Memory B cell (primary cell): ENCODE measurements at places on chromosomes 6 and 20.
A peak's percentile ranks its signal among the peaks of the same experiment; 100 is the strongest.

GRCh38 chr20:22410556-22411130 lies 173.7 kb downstream of the FOXA2 start:
- DNase-seq: no peak

GRCh38 chr6:138099832-138100231 lies 7.4 kb downstream of the PERP start:
- DNase-seq: no peak

DNA sequence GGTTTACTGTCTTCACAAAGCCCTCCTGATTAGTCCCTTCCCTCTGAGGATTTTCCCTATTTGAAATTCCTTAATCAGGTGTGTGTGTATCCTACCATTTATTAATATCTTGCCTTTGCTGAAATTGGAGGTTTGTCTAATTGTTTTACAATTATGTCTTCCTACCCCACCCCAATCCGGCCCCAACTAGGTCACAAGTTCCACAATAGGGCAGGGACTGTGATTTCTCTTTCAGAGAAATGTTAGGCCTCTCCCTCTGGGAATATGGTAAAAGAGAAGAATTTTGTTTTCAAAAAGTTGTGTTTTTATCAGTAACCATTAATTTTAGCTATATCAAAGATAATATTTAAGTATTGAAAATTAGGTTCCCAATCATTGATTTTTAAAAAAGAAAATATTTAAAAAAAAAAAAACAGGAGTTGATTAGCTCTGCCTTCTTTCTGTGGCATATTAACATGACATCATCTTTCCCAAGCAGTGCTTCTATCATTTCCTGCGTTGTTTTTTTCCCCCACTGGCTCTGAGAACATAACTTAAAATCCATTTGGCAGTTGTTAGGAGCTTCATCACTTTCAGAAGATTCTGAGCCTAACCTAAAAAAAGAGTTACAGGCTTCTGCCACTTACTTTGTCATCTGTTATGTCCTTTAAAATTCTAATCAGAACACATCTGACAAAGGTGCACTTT lies 36.1 kb downstream of the BLOC1S5 start:
- no peak for DNase-seq

- DNase-seq: no peak
These were observed 85.5 kb downstream of the BMP7 start for GRCh38 chr20:57180954-57181353.

- DNase-seq: no peak
These were observed 103.1 kb upstream of the ADGRF1 start for GRCh38 chr6:47145212-47145611.

DNA sequence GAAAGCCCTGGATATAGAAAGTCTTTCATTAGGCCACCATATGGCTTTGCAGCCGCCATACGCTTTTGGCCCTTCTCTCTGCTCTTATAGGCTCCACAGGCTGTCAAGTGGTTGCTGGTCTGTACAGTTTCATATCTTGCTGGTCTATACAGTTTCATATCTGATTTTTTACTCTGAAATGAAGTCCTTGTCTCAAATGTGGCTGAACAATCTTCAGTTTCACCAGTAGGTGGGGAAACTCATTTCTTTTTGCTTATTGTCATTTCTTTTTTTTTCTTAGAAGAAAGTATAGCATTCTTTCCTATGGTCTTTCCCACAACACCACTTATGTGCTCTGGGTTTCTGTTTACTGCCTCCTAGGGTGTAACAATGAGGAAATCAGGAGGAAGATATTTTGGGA lies 771.4 kb upstream of the MMS22L start:
- no peak for DNase-seq

- no peak for DNase-seq
These were observed 5.4 kb downstream of the ADGRB3 start for GRCh38 chr6:68640491-68640835.

GRCh38 chr6:6008648-6009421 lies 2.1 kb upstream of the NRN1 start:
- peak; percentile 40 for DNase-seq

- no peak for DNase-seq
These were observed 19.8 kb upstream of the TINAG start for GRCh38 chr6:54288474-54288873.

GRCh38 chr20:12893653-12894052 lies 115.1 kb upstream of the SPTLC3 start:
- no peak for DNase-seq

DNA sequence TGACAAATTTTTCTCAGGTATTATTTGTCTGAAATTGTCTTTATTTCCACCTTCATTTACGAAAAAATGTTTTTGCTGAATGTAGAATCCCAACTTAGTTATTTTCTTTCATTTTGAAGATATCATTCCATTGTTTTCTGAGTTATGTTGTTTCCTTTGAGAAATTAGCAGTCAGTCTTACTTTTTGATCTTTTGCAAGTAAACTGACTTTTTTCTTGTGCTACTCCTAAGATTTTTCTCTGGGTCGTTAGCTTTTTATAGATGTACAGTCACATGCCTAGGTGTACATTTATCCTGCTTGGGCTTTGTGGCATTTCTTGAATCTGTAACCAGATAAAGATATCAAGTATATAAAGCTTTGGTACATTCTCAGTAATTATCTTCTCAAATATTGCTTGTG lies 29.6 kb upstream of the ASIP start:
- DNase-seq: no peak

DNA sequence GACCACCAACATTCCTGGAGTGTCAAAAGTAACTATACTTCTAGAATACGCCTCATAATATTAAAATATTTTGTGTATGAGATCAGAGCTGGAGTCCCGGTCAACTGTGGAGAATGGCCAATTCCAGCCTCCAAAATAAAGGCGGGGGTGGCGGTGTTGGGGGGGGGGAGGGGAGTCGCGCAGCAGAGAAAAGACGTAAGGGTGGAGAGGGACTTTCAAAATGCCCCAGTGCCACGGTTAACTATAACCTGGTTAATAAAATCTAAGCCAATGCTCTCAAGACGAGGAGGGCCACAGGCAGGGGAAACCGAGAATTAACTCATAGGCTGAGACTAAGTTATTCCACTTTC lies 1.3 kb downstream of the NUP153 start:
- no peak for DNase-seq

DNA sequence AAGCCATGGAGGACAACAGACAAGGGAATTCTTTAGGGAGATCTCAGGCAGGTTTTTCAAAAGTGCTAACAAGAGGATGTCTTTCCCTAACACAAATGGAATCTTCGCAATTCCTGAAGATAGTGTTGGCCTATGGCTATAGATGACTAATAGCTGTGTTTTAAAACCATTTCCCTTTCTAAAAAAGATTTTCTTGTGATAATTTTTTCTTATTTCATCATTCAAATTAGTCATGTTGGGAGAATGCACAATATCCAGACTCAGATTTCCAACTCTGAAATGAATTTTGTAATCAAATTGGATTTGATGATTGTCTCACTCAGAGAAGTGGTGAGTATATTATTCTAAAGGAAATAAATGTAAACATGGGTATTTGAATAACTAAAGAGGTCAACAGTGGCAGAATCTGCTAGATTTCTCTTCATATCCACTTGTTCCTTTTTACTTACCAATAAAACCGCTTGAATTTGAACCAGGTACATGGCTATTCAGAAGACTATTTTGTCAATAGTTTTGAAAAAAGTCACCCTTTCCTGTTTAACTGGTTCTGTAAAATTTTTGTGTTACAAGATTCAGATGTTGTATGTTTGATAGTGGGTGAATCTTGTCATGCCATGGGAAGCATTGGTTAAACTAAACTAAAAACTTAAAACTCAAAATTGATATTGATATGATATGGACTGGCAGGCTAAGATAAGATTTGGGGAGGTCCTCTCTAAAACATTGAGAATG lies 1223.7 kb upstream of the EYS start:
- no peak for DNase-seq

DNA sequence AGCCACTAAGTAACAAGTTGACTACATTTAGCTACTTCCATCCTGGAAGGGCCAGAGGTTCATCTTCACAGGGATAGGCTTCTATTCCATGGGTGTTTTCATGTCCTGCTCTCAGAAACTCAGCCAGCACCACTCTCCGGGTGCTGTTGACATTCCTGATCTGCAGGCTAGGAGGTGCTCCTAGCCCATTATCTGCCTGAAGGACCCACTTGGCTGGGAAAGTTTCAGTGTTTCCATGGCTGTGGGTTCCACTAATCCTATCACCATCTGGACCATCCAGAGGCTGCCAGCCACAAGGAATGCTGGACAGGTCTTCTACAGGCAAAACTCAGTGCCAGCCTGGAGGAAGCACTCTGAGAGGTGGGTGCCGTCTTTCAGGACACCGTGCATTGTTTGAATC lies 45.2 kb downstream of the HLA-G start:
- no peak for DNase-seq

DNA sequence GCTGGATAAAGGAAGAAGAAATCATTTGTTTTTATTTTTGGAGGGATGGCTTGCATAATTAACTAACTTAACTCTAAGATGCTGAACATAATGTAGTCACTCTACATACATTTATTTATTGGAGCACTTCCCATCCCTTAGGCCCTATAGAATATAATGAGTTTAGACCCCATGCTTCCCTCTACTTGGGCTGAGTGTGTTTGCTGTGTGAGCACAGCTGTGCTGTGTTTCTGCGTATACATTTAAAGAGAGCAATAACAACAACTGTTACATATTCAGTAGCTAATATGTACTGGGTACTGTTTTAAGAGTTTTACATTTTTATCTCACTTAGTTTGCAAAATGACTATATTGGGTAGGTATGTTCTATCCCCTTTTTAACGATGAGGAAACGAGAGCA lies 736.6 kb upstream of the NRSN1 start:
- DNase-seq: no peak

DNA sequence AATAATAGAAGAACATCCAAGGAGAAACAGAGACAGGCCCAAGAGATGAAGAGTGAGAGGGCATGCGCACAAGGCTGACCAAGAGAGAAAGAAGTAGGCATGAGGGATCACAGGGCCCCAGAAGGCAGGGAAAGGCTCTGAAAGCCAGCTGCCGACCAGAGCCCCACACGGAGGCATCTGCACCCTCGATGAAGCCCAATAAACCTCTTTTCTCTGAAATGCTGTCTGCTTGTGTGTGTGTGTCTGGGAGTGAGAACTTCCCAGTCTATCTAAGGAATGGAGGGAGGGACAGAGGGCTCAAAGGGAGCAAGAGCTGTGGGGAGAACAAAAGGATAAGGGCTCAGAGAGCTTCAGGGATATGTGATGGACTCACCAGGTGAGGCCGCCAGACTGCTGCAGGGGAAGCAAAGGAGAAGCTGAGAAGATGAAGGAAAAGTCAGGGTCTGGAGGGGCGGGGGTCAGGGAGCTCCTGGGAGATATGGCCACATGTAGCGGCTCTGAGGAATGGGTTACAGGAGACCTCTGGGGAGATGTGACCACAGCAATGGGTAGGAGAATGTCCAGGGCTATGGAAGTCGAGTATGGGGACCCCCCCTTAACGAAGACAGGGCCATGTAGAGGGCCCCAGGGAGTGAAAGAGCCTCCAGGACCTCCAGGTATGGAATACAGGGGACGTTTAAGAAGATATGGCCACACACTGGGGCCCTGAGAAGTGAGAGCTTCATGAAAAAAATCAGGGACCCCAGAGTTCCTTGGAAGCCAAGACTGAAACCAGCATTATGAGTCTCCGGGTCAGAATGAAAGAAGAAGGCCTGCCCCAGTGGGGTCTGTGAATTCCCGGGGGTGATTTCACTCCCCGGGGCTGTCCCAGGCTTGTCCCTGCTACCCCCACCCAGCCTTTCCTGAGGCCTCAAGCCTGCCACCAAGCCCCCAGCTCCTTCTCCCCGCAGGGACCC lies 981 bp upstream of the TNF start:
- DNase-seq: no peak

- DNase-seq: peak; percentile 68
These were observed 654 bp downstream of the WASF1 start for GRCh38 chr6:110178626-110179405.

- no peak for DNase-seq
These were observed 9.8 kb downstream of the SNPH start for GRCh38 chr20:1275919-1276318.

GRCh38 chr20:25245461-25245860 lies 2.4 kb upstream of the PYGB start:
- DNase-seq: no peak

DNA sequence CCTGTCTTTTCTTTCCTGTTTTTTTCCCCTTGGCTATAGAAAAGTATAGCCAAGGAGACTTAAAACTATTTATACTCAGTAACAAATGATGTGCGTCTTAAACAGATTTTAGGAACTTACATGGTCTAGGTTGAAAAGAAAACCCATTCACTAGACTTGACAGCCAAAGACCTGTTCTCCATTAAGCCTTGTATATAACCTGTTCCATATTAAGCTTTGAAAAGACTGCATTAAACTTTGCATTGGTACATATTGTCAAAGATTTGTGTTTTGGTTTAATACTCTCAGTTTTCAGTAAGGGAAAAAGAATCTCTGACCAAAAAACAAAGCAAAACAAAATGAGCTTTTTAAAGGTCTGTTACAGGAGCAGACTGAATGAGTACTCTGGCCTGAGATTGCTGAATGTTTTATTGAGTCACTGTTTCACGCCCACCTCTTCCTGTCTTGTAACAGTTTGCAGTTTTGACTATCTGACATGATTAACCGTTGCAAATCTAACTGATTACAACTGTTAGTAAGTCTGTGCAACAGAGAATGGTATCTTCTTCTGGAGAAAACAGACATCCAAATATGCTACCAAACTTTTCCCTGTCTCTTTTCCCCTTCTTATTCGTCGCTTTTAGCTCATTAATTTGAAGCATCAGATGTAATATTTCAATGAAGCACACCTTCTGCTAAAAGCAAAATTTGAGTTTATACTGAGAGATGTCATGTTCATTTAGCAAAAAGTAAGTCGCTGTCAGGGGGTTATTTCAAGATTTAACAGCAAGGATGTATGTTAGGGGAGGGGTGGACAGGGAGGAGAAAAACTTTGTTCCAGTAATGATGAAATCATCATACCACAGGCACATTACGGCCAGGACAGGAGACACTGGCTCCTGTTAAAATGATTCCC lies 59.1 kb upstream of the SUPT3H start:
- DNase-seq: no peak

- DNase-seq: no peak
These were observed 43.8 kb upstream of the EIF2S2 start for GRCh38 chr20:34155836-34156235.

GRCh38 chr6:167471548-167471930 lies 146.7 kb downstream of the TTLL2 start:
- no peak for DNase-seq

DNA sequence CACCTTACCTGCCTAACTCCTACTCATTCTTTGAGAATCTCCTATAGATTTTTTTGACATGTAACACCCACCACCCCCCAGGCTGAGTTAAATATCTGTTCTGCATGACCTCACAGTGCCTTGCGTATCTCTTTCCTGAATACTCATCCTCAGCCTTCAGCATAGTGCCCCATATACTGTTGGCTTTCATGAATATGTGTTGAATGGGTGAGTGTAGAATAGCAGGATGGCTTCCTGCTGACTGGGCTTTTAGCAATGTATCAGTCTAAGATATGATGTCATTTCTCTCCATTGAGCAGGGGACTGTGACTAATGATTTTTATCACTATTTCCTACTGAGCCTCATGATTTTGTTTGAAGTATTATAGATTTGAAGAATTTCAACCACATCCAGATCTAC lies 361.6 kb upstream of the MARCKS start:
- no peak for DNase-seq
